NCI-H510A (cell line): ENCODE measurements at places on chromosomes 5 and 9.

GRCh38 chr5:45695804-45696156 is 400 bp downstream of the HCN1 start:
- DNase-seq = no peak

GRCh38 chr5:106648401-106648800 is 1022.3 kb downstream of the EFNA5 start:
- no peak for DNase-seq

- DNase-seq = no peak
Observed at GRCh38 chr9:14158916-14159315, 155.0 kb downstream of the NFIB start.

GRCh38 chr9:28120626-28121025 is 547.3 kb upstream of the C9orf72 start:
- DNase-seq = no peak

DNA sequence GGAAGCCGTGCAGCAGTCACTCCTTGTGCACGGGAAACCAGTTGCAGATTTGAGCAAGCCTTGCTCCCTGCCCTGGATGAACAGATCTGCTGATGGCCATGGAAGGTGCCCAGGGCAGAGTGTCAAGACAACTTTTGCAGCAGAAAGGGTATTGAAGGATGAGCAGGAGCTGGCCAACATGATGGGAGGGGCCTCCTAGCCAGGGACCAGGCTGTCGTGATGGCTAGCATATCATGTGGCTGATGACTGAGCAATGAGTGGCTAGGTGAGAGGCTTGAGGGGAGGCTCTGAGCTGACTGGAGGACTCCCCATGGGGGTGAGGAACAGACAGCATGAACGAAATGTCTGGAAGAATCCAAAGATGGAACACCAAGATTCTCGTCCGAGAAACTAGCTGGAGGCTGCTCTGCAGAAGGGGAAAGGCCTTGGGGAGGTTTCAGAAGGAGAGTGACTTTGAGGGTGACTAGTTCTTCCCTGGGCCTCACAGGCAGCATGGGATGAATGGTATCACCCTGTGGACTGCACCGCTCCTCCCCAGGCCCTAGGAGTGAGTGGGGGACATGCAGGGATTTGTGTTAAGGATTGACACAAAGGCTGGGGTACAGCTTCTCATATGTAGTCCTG is 18.5 kb downstream of the PPARGC1B start:
- DNase-seq = no peak

- DNase-seq = no peak
Observed at GRCh38 chr5:137141779-137142178, 357.3 kb downstream of the SPOCK1 start.

DNA sequence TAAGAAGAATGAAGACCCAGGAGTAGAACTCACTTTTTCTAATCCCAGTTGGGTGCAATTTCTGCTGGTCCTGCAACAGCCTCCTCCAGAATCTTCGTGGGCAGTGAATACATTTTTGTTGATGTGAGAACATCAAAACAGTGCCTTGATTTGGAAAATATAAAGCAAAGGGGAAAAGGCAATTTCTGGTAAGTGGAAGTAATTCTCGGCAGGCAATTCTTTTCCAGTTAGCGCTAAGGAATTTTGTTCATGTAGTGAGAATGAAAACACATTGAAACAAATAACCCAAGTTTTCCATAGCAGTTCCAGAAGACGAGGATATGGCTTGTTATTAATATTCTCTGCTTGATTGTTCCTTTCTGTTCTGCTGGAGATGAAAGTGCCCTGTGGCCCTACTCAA is 178.7 kb downstream of the SPATA31D1 start:
- no peak for DNase-seq

GRCh38 chr9:89442981-89443814 is 54.7 kb downstream of the SEMA4D start:
- no peak for DNase-seq

DNA sequence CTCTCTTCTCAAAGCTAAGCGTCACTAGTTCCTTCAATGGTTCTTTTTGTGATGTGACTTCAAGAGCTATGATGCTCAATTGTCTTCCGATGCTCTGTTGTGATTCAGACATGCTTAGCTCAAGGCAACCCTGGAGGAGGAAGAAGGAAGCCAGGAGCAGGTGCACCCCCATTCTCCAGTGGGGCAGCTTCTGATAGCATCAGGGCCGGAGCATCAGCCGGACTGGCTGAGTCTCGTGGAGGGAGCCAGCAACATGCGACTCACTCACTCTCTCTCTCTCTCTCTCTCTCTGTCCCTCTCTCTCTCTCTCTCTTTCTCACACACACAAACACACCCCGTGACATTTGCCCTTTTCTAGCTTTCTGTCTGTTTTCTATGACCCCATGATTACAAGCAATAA is 140.2 kb downstream of the HSD17B3 start:
- no peak for DNase-seq

GRCh38 chr5:73834693-73835092 is 208.7 kb downstream of the ARHGEF28 start:
- DNase-seq = no peak

DNA sequence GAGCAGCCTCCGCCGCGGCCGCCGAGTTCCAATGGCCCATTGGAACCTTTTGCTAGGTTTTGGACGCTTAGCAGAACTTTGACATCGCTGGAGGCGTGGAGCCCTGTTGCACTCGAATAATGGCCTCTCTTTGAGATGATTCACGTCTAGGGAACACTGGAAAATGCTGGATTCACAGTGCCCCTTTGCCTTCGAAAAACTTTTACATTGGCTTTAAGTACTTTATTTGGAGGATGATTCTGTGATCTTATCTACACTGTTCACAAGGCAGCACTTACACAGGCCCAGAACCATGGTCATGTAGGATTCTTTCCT is 536 bp upstream of the PPIC start:
- no peak for DNase-seq

- no peak for DNase-seq
Observed at GRCh38 chr5:3303777-3304176, 291.9 kb upstream of the IRX1 start.

- no peak for DNase-seq
Observed at GRCh38 chr9:105126226-105126625, 118.2 kb upstream of the SLC44A1 start.
